ENCODE measurements at places on chromosomes 3 and 15. TPM values are rescaled to one million over a fixed set of nuclear protein-coding genes. Genes with fewer than 3 reads are reported as not detected.
A peak's percentile ranks its signal among the peaks of the same experiment; 100 is the strongest.

GRCh38 chr15:74415966-74416916 lies 17.5 kb downstream of the SEMA7A start:
- peak overlapping the region; percentile 8 for H3K27ac ChIP-seq
- peak overlapping the region; percentile 17 for H3K4me3 ChIP-seq
- H3K4me1 ChIP-seq, result peaks cover 72% of the 10 kb centered on the region
- no peaks in the 10 kb centered on the region for H3K27me3 ChIP-seq
- no peak for DNase-seq

DNA sequence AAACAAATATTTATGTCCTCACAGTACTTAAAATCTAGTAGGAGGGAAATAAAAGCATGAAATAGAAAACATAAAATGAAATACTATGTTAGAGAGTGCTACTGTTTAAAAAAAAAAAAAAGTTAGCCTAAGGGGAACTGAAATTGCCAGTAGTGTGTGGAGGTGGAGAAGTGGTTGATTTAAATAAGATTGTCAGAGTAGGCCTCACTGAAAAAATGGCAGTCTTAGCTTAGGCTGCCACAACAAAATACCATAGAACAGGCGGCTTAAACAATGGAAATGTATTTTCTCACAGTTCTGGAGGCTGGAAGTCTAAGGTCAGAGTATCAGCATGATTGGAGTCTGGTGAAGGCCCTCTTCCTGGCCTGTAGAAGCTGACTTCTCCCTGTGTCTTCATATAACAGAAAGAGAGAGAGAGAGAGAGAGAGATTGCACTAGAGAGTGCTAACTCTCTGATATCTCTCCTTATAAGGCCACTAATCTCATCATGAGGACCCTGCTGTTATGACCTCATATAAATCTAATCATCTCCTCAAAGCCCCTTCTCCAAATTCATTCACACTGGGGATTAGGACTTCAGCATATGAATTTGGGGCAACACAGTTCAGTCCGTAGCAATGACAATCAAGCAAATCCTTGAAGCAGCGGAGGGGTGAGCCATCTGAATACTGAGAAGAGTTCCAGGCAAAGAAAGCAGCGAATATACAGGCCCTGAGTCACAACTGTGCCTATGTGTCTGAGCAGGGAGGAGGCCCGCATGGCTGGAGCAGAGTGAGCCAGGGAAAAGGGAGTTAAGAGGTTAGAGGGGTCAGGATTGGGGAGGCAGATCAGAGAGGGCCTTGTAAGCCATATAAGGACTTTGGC lies 23.6 kb upstream of the LRRC34 start:
- no peak for DNase-seq
- H3K4me3 ChIP-seq, result no peak overlapping the region
- H3K27ac ChIP-seq, result no peak overlapping the region
- H3K36me3 ChIP-seq, result no peaks in the 10 kb centered on the region

GRCh38 chr3:50625231-50626182 lies 8.6 kb downstream of the MAPKAPK3 start:
- DNase-seq, result no peak
- H3K4me1 ChIP-seq, result peaks cover 14% of the 10 kb centered on the region
- H3K36me3 ChIP-seq, result no peaks in the 10 kb centered on the region

DNA sequence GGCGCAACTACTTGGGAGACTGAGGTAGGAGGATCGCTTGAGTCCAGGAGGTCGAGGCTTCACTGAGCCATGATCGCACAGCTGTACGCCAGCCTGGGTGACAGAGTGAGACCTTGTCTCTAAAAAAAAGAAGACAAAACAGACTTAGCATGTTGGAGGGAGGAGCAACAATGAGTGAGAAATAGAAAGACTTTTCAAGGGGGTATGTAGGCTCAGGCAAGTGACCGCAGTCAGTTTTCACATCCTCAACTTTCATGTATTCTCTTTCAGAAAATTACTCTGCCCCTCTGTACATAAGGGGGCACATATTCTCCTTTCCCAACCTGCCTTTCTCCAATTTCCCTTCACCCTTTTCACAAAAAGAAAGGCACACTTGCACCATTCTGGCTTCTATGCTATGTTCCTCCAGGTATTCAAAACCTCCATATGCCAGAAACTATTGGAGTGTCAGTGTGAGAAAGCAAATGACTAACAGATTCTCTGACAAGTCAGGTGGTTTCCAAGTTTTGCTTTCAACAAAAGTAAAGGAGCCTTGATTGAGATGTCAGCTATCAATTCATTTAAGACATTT lies 7.6 kb downstream of the NSUN3 start:
- H3K36me3 ChIP-seq, result peaks cover 4% of the 10 kb centered on the region
- H3K4me1 ChIP-seq, result no peaks in the 10 kb centered on the region
- no peak overlapping the region for H3K4me3 ChIP-seq
- H3K27me3 ChIP-seq, result no peaks in the 10 kb centered on the region

- no peak overlapping the region for H3K4me3 ChIP-seq
- no peaks in the 10 kb centered on the region for H3K36me3 ChIP-seq
- no peaks in the 10 kb centered on the region for H3K4me1 ChIP-seq
- H3K27me3 ChIP-seq, result no peaks in the 10 kb centered on the region
- no peak for DNase-seq
- H3K27ac ChIP-seq, result no peak overlapping the region
Observed at GRCh38 chr3:57281715-57282114, 10.8 kb downstream of the ASB14 start.

Gene FBXO22
- 25.5 TPM for total RNA-seq

All from spinal cord (tissue), 10 donors.